Neuronal stem cell (in vitro differentiated cells): ENCODE measurements at places on chromosomes 2 and 18.

DNA sequence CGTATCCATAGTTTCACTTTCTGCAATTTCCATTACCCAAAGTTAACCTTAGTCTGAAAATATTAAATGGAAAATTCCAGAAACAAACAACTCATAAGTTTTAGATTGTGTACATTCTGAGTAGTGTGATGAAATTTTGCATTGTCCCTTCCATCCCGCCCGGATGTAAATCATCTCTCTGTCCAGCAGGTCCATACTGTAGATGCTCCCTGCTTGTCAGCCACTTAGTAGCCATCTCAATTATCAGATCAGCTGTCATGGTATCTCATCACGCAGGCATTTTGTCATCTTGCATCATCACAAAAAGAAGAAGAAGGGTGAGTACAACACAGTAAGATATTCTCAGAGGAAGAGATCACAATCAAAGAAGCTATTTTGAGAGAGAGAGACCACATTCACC, 185.0 kb upstream of the STK17B start:
- DNase-seq, result no peak

DNA sequence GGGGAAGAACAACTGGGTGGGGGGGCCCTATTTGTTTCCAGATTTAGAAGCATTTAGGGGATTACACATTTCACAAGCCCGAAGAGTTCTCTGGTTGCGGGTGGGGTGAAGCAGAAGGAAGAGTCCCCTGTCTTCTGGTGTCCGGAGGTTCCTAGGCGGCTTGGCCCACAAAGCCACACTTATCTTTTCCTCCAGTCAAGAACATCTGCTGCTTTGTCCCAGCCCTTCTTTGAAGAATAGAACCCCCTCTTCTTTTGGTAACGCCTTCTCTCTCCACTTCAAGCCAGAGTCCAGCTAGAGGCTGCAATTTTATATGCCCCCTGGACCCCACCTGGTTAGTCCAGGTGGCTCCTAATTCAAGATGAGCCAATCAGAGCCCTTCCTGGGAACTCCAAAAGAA, 15.8 kb downstream of the BOLA3 start:
- DNase-seq, result no peak

- no peak for DNase-seq
Measured at GRCh38 chr2:206296128-206296527, 21.7 kb downstream of the ZDBF2 start.

DNA sequence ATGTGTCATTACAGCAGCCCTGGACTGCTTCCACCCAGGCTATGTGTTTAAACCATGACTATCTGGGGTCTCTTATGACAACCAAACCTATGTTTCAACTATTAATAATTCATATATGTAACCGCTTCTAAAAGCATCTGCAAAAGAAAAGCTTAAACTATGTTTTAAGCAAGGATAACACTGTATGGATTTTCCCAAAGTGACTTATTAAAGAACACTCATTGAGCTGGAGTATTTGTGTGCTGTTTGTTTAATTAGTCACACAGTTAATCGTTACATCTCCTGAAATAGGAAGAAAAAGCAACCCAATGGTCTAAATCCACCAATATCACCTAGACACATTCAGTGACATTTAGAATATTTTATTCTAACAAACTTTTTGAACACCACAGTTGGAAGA, 51.3 kb downstream of the TMEM163 start:
- DNase-seq, result no peak

DNA sequence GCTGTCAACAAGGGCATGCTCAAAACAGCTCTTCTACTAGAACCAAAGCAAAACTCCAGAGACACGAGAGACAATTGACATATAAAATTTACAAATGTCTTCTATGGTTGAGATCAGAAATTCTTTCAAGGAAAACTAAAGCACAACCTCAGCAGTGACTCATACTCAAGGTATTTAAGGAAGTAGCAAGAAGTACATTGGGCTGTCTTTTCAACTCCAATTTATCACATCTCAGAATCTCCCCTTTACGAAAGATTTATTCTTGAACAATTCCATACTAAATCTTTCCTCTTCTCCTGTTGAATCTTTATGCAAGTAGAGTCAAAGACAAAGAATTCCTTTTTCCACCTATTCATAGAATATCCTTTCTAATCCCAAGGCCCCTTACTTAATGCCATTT, 324.0 kb downstream of the IRS1 start:
- no peak for DNase-seq

DNA sequence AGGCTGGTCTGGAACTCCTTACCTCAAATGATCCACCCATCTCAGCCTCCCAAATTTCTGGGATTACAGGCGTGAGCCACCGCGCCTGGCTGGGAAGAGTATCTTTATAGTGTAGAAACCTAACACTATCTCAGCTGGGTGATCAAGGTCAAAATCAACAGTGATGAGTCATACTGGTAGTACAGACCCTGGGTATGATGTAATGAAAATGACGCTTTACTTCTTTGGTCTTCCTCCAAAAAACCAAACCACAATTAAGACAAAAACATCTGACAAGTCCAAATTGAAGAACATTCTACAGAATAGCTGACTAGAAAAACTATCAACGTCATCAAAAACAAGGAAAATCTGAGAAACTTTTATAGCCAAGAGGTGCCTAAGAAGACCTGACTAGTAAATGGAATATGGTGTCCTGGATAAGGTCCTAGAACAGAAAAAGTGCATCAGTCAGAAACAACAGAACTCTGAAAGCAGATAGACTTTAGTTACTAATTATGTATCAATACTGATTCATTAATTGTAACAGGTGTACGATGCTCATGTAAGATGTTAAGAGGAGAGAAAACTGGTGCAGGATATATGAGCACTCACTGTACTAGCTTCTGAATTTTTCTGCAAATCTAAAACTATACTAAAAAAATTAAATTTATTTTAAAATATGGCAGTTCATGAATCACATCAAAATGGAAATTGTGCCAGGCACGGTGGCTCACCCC, 25.4 kb downstream of the PDCL3 start:
- DNase-seq, result no peak

DNA sequence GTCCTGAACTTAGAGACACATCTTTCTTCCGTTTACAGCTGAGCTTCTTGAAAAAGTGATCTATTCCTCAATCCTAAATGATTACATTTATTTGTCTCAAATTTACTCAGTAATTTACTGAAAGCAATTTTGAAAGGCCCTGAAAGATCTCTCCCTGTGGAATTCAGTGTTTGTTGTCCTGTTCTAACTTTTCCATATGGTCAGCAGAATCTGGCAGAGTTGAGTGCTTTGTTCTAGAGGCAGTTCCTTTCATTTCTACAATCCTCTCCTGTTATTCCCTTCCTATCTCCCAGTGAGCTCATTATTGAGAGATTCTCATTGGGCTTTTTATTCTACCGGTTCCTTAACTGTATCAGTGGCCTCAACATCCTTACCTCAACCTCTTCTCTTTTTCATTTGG, 36.5 kb upstream of the REG3G start:
- DNase-seq, result no peak

GRCh38 chr18:75297731-75298130, 87.1 kb downstream of the TSHZ1 start:
- no peak for DNase-seq

DNA sequence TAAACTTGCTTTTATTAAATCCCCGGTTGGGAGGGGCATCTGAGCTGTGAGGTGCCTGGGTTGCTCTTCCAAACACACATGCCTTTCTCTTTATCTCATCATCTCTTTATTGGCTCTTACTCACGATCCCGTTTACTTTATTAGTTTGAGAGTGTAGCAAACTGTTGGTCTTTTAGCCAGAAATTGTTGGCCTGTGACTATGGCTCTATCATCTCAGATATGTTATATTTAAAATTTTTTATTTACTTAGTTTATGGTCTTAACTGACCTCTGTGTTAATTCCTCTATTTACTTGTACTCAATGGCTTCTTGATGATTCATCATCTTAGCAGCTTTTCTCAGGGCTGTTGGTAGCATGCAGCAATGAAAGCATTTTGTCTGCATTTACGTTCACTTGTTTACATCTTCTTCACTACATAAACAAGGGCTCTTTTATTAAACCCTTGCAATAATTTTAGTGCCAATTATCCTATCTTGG, 408.4 kb downstream of the HRH4 start:
- no peak for DNase-seq

GRCh38 chr2:71798266-71799012, 345.1 kb downstream of the DYSF start:
- peak; percentile 56 for DNase-seq

DNA sequence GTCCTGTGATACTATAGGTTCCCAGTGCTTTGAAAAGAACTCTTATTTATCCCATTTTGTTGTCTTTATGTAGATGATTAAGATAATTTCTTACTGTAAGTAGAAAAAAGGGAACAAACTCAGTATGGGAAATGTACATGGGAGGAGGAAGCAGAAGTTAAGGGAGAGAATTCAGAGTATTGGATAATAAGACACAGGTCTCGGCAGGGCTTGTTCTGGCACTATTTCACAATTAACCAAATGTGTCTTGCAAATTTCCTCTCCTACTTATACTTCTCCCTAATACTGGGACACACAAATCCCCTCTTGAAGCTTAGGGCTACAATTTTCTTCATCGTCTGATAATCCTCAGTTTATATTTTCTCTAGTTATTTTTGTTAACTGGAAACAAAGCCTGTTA, 744.0 kb downstream of the ADCYAP1 start:
- DNase-seq, result no peak

GRCh38 chr18:25190472-25190871, 161.5 kb downstream of the ZNF521 start:
- DNase-seq, result no peak

DNA sequence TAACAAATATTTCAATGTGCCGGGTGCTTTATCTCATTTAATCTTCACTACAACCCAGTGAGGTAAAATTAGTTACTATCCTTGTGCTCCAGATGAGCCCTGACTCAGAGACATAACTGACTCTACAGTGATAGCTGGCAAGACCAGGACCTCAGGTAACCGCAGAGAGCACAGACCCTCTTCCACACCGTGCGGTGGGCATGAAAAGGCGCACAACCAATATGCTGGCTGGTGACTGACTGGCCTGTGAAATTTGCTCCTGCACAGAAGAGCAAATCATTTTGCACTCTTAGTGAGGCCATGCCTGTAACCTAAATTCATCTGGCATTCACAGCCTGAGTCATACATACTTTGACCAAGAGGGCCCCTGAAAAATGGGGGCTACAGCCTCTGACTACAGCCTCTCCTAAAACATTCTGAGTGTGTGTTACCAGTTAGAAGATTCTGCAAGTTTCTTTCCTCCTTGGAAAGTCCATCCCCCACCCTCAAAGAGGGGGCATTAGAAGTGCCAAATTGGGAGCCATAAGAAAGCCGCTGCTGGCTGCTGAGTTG, 22.4 kb upstream of the MSGN1 start:
- no peak for DNase-seq

DNA sequence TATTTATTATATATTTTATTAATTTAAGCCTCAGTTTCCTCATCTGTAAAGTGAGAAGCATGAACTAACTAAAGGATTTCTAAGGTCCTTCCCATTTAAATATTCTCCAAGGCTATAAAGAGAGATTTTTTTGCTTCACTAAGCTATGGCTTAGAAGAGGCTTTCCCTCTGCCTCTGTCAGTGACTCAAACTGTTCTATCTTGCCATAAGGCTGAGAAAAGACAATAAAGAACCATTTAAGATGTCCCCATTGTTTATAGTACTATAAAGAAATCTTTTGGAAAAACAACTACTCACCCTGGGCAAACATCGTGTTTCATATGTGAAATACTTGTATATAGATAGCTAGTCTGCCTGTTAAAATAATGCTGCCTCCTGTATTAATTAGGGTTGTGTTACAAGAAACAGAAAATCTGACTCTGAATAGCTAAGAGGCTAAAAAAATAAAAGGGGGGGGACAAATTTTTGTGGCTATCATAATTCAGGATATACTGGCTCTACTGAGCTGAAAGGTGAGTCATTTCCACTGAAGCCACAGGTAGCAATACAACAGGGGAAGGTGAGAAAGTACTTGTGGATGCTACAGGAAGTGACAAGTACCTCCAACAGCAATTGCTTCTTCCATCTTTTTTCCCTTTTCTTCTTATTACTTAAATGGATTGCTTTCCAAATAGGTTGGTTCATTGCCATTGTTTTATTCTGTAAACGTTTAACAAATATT, 25.4 kb downstream of the EPHA4 start:
- DNase-seq, result no peak

DNA sequence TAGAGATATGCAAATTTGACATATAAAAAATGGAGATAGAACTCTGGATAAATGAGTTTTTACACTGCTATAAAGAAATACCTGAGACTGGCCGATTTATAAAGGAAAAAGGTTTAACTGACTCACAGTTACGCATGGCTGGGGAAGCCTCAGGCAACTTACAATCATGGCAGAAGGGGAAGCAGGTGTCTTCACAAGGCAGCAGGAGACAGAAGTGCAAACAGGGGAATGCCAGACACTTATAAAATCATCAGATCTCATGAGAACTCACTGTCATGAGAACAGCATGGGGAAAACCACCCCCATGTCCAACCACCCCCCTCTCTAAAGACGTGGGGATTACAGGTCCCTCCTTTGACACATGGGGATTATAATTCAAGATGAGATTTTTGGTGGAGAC, 1540.2 kb upstream of the SLC39A10 start:
- DNase-seq, result no peak

DNA sequence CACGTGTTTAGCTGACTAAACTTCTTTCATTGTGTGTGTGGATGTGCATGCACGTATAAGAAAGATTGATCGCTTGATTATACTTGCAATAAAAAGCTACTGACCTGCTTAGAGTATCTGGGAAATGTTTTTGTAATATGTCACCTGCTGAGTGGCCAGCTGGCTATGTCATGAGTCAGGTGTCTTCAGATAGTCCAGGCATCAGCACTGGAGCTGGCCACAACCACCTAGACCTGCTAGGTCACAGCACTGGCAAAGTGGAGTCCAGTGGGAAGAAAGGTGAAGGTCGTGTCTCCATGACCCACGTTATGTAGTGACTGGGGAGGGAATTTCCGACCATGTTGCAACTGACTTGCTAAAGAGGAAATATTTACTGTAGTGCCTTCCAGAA, 147.0 kb downstream of the ESCO1 start:
- DNase-seq, result no peak

- DNase-seq, result no peak
Measured at GRCh38 chr2:234318361-234318760, 178.5 kb downstream of the ARL4C start.

- DNase-seq, result no peak
Measured at GRCh38 chr2:232721882-232722281, 24.8 kb downstream of the GIGYF2 start.

DNA sequence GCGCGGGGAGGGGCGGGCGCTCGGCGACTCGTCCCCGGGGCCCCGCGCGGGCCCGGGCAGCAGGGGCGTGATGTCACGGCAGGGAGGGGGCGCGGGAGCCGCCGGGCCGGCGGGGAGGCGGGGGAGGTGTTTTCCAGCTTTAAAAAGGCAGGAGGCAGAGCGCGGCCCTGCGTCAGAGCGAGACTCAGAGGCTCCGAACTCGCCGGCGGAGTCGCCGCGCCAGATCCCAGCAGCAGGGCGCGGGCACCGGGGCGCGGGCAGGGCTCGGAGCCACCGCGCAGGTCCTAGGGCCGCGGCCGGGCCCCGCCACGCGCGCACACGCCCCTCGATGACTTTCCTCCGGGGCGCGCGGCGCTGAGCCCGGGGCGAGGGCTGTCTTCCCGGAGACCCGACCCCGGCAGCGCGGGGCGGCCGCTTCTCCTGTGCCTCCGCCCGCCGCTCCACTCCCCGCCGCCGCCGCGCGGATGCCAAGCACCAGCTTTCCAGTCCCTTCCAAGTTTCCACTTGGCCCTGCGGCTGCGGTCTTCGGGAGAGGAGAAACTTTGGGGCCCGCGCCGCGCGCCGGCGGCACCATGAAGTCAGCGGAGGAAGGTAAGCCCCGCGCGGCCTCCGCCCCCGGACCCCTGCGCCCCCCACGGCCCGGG, at the start of gene NFATC1:
Gene NFATC1, plus strand, starts transcription at position 170 of the 644 bp plus-strand sequence. Its CDS starts 295 bp downstream, at position 465.
- DNase-seq, result peak; percentile 65

GRCh38 chr18:59559528-59559927, 137.7 kb downstream of the CCBE1 start:
- no peak for DNase-seq
